ENCODE measurements at places on chromosomes 3 and 15.

- H3K4me1 ChIP-seq = no peaks in the 10 kb centered on the region
- DNase-seq = no peak
- H3K27ac ChIP-seq = no peak overlapping the region
- no peak overlapping the region for H3K4me3 ChIP-seq
- no peaks in the 10 kb centered on the region for H3K27me3 ChIP-seq
Observed at GRCh38 chr15:78351539-78351938, 11.4 kb downstream of the CRABP1 start.

DNA sequence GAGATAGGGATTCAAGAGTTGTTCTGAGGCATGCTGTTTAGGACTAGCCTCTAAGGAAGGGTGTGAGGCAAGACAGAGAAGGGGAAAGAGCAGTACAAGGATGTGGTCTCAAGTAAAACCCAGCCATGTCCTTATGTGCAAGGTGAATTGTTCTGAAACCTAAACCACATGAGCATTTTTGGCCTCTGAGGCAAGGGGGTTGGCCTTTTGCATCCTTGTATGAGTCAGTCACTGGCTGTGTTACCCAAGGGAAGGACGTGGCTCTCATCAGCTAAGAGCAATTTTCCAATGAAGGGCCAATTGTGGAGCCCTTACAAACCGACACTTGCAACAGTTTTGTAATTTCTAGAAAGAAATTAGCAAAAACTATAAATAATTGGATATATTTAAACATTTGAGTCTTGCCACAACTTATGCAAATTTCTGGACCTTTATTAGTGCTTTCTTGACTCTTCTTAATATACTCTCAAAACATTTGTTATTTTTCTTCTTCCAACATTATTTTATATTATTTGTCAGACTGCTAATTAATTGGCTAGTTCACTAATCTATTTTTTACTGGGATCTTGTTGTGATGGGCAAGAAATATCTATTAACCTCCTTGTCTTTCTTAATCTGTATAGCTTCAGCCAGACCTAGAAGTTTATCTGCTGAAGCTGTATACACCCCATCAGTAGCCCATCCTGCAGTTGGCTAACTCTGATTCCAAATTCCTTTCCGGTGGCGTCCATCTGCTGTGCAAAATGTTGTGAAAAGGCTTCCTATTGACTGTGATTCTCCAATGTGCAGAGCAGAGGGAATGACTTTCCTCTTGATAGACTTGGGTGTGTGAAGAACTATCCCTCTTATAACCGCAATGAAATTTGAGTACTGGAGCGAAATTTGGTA is 97.7 kb upstream of the P2RY1 start:
- no peaks in the 10 kb centered on the region for H3K4me1 ChIP-seq
- no peaks in the 10 kb centered on the region for H3K27me3 ChIP-seq
- no peak overlapping the region for H3K4me3 ChIP-seq

GRCh38 chr15:99450896-99451358 is 114.9 kb upstream of the MEF2A start:
- no peaks in the 10 kb centered on the region for H3K36me3 ChIP-seq
- H3K4me1 ChIP-seq = peaks cover 4% of the 10 kb centered on the region
- H3K27ac ChIP-seq = no peak overlapping the region
- peak; percentile 38 for DNase-seq
- H3K27me3 ChIP-seq = no peaks in the 10 kb centered on the region
- peak overlapping the region; percentile 41 for H3K4me3 ChIP-seq

DNA sequence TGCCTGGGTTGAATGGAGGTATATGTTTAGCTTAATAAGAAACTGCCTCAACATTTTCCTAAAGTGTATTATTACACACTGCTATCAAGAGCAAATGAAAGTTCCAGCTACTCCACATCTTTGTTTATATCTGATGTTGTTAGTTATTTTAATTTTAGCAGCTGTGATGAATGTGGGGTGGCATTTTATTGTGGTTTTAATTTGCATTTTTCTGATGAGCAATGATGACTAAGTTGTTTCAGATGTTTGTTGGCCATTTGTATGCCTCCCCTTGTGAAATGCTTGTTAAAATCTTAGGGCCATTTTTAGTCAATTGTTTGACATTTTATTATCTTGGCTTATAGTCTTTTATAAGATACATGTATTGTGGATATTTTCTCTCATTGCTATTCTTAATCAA is 260.4 kb upstream of the SLCO3A1 start:
- H3K4me3 ChIP-seq = no peak overlapping the region
- H3K4me1 ChIP-seq = no peaks in the 10 kb centered on the region
- no peaks in the 10 kb centered on the region for H3K36me3 ChIP-seq
- no peaks in the 10 kb centered on the region for H3K27me3 ChIP-seq

- no peaks in the 10 kb centered on the region for H3K36me3 ChIP-seq
- H3K27me3 ChIP-seq = no peaks in the 10 kb centered on the region
- no peaks in the 10 kb centered on the region for H3K4me1 ChIP-seq
- H3K4me3 ChIP-seq = no peak overlapping the region
- no peak for DNase-seq
Observed at GRCh38 chr3:190847436-190847835, 15.1 kb downstream of the GMNC start.

- no peaks in the 10 kb centered on the region for H3K27me3 ChIP-seq
- no peak overlapping the region for H3K27ac ChIP-seq
- H3K36me3 ChIP-seq = no peaks in the 10 kb centered on the region
- H3K4me3 ChIP-seq = no peak overlapping the region
- H3K4me1 ChIP-seq = no peaks in the 10 kb centered on the region
Observed at GRCh38 chr3:175335229-175335628, 476.1 kb downstream of the NAALADL2 start.

- DNase-seq = no peak
- no peak overlapping the region for H3K4me3 ChIP-seq
- peaks cover 55% of the 10 kb centered on the region for H3K36me3 ChIP-seq
- no peak overlapping the region for H3K27ac ChIP-seq
- H3K4me1 ChIP-seq = no peaks in the 10 kb centered on the region
Observed at GRCh38 chr3:113626503-113627371, 69.7 kb downstream of the USF3 start.

DNA sequence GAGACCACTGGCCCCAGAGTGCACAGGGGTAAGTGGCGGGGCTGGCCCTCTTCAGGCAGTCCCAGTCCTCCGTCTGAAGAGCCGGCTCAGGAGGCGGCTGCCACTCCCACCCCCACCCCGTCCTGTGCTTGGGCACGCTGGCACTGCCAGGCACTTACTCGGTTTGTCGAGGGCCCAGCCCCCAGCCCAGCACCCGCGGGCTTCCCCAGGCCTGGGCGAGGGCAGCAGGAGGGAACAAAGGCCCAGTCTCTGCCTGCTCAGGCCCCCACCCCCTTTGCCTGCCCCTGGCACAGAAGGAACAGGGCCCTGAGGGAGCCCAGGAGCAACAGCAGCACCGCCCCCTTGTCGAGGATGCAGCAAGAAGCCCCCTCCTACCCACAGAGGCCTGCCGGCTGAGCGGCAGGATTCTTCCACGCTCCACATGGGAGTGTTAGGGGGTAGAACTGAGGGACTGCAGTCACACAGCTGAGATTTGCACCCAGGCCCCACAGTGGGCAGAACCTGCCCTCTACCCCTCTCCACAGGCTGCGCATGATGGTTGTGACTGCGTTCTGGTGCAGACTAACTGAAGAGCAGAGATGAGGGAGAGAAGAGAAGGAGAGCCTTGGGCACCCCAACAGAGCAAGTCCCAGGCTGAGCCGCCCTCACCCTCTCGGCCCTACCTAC is 8.9 kb downstream of the DUSP7 start:
- H3K36me3 ChIP-seq = peaks cover 37% of the 10 kb centered on the region
- H3K27me3 ChIP-seq = no peaks in the 10 kb centered on the region
- H3K27ac ChIP-seq = no peak overlapping the region
- H3K4me1 ChIP-seq = peaks cover 30% of the 10 kb centered on the region
- no peak overlapping the region for H3K4me3 ChIP-seq
- DNase-seq = no peak

GRCh38 chr3:150359381-150359780 is 48.7 kb upstream of the TSC22D2 start:
- no peak overlapping the region for H3K4me3 ChIP-seq
- no peaks in the 10 kb centered on the region for H3K4me1 ChIP-seq
- DNase-seq = no peak
- no peak overlapping the region for H3K27ac ChIP-seq

DNA sequence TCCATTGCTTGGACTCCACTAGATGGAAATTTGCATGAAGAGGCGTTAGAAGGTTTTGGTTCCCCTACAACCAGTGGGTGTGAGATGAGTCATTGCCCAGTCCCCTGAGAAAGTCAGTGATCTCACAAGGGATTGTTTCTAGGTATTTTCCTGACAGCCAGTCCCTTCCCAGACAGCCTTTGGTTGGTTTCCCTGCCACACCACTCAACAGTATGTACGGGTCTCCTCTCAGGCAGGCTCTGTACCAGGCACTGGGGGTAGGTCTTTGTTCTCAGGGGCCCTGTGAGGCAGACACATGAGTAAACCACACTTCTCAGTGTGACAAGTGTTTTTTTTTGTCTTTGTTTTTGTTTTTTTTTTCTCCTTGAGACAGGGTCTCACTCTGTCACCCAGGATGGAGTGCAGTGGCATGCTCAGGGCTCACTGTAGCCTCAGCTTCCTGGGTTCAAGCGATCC is 4.0 kb downstream of the LAMP3 start:
- H3K27me3 ChIP-seq = no peaks in the 10 kb centered on the region
- peaks cover 4% of the 10 kb centered on the region for H3K4me1 ChIP-seq
- no peak overlapping the region for H3K27ac ChIP-seq
- no peak for DNase-seq
- no peaks in the 10 kb centered on the region for H3K36me3 ChIP-seq

- no peaks in the 10 kb centered on the region for H3K27me3 ChIP-seq
- no peak overlapping the region for H3K4me3 ChIP-seq
- H3K4me1 ChIP-seq = no peaks in the 10 kb centered on the region
- H3K36me3 ChIP-seq = peaks cover 23% of the 10 kb centered on the region
Observed at GRCh38 chr15:51926809-51927208, 44.8 kb downstream of the LEO1 start.

DNA sequence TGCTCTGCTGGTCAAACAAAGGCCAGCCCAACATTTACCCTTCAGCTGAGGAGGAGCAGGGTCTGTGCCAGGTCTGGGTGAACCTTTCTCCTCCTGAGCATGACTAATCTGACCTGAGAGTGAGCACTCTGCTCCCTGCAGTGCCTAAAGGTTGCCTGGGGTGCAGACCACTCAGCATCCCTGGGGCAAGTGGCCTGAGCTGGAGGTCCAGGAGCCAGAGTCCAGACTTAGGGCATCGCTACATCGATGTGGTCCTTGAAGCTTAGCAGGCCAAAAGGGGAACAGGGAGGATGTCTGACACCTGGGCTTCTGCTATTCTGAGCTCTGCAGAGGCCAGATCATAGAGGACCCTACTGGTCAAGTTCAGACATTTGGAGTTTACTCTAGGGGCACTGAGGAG is 119.1 kb downstream of the FAM43A start:
- H3K4me1 ChIP-seq = no peaks in the 10 kb centered on the region
- peaks cover 5% of the 10 kb centered on the region for H3K27me3 ChIP-seq
- DNase-seq = no peak
- no peaks in the 10 kb centered on the region for H3K36me3 ChIP-seq
- no peak overlapping the region for H3K4me3 ChIP-seq
- H3K27ac ChIP-seq = no peak overlapping the region

DNA sequence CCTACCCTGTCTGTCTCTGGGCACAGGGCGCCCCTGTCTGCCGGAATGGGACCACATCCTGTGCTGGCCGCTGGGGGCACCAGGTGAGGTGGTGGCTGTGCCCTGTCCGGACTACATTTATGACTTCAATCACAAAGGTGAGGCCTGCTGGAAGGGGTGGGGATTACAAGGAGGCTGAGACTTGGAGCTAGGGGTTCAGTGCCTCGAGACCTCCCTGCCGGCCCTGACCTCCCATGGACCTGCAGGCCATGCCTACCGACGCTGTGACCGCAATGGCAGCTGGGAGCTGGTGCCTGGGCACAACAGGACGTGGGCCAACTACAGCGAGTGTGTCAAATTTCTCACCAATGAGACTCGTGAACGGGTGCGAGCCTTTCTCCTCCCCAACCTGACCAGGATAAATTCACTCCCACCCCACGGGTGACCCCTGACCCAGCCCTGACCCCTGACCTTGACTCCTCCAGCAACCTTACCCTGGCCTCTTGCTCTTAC is 20.4 kb downstream of the PTH1R start:
- H3K27me3 ChIP-seq = peaks cover 9% of the 10 kb centered on the region
- H3K4me1 ChIP-seq = peaks cover 4% of the 10 kb centered on the region
- no peak overlapping the region for H3K27ac ChIP-seq
- H3K4me3 ChIP-seq = no peak overlapping the region

DNA sequence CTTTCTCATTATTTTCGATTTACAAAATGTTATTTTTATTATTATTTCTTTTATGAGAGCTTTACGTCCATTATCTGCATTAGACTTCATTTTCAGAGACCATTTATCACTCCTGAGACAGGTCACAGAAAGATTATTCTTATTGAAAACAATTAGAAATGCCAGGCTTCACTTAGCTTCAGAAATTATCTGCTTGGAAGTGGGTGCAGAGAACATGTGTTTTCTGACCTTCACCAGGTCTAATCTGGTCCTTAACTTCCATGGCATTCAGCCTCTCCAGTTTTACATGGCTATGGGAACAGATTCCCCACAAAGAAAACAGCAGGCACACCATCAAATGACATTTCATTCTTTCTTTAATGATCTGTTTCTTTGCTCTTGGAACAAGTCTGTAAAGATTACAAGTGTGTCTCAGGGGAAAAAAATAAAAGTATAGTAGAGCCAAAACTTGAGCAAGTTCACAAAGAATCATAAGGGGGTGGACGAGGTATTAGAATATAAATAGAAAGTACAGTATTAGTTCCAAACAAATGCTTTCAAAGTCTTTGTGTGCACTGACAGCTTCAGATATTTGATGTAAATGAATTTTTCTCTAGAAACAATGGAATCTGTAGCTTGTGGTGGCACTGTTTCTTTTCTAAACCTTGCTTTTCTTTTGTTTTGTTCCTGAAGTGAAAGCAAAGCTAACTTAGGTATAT is 294.2 kb upstream of the MEIS2 start:
- H3K27ac ChIP-seq = no peak overlapping the region
- no peaks in the 10 kb centered on the region for H3K4me1 ChIP-seq
- no peak overlapping the region for H3K4me3 ChIP-seq
- no peak for DNase-seq

- no peaks in the 10 kb centered on the region for H3K4me1 ChIP-seq
- no peak overlapping the region for H3K27ac ChIP-seq
Observed at GRCh38 chr3:161893972-161894371, 397.4 kb downstream of the OTOL1 start.

- H3K4me3 ChIP-seq = no peak overlapping the region
- no peak for DNase-seq
- no peaks in the 10 kb centered on the region for H3K27me3 ChIP-seq
- no peaks in the 10 kb centered on the region for H3K36me3 ChIP-seq
- no peak overlapping the region for H3K27ac ChIP-seq
- no peaks in the 10 kb centered on the region for H3K4me1 ChIP-seq
Observed at GRCh38 chr3:23264413-23264812, 61.3 kb downstream of the UBE2E2 start.

- no peak for DNase-seq
- H3K27ac ChIP-seq = no peak overlapping the region
- H3K4me3 ChIP-seq = no peak overlapping the region
- H3K4me1 ChIP-seq = no peaks in the 10 kb centered on the region
- no peaks in the 10 kb centered on the region for H3K27me3 ChIP-seq
Observed at GRCh38 chr3:162597226-162597625, 1100.6 kb downstream of the OTOL1 start.

- no peaks in the 10 kb centered on the region for H3K36me3 ChIP-seq
- no peaks in the 10 kb centered on the region for H3K27me3 ChIP-seq
- H3K4me1 ChIP-seq = no peaks in the 10 kb centered on the region
Observed at GRCh38 chr3:193757457-193757856, 164.4 kb downstream of the OPA1 start.

- H3K4me1 ChIP-seq = no peaks in the 10 kb centered on the region
- no peaks in the 10 kb centered on the region for H3K36me3 ChIP-seq
- H3K27ac ChIP-seq = no peak overlapping the region
- no peaks in the 10 kb centered on the region for H3K27me3 ChIP-seq
Observed at GRCh38 chr3:179093807-179094206, 22.2 kb upstream of the ZMAT3 start.

- H3K4me1 ChIP-seq = no peaks in the 10 kb centered on the region
- no peak for DNase-seq
- H3K4me3 ChIP-seq = no peak overlapping the region
- H3K27me3 ChIP-seq = no peaks in the 10 kb centered on the region
- no peaks in the 10 kb centered on the region for H3K36me3 ChIP-seq
Observed at GRCh38 chr3:193010191-193010590, 92.5 kb upstream of the MB21D2 start.
